ENCODE measurements at places on chromosomes 13 and 19. TPM values are rescaled to one million over a fixed set of nuclear protein-coding genes. Genes with fewer than 3 reads are reported as not detected.

KASH5 gene
- total RNA-seq, result not detected

EBI3 gene
- total RNA-seq, result 3.7 TPM

ZNF582 gene
- 4.0 TPM for total RNA-seq

SPC24 gene
- total RNA-seq, result 1.1 TPM

PVR gene
- total RNA-seq, result 31.3 TPM

TMEM150B gene
- 2.9 TPM for total RNA-seq

MIDN gene
- 112 TPM for total RNA-seq

IRGC gene
- total RNA-seq, result not detected

SULT2B1 gene
- total RNA-seq, result not detected

ATP4A gene
- total RNA-seq, result not detected

PTPRS gene
- 220 TPM for total RNA-seq

PSG1 gene
- total RNA-seq, result not detected

TPTE2 gene
- total RNA-seq, result 0.32 TPM

MEDAG gene
- 188 TPM for total RNA-seq

KLK15 gene
- not detected for total RNA-seq

EXOSC5 gene
- 5.5 TPM for total RNA-seq

ZNF878 gene
- total RNA-seq, result 0.45 TPM

FLT1 gene
- total RNA-seq, result 32.8 TPM

SIGLEC14 gene
- 4.2 TPM for total RNA-seq

ZNF491 gene
- total RNA-seq, result 3.1 TPM

ZNF132 gene
- 5.4 TPM for total RNA-seq

LILRB4 gene
- total RNA-seq, result 15.1 TPM

SHANK1 gene
- total RNA-seq, result 0.45 TPM

MUC16 gene
- total RNA-seq, result 0.03 TPM

ZNF880 gene
- total RNA-seq, result 23.3 TPM

PNMA8C gene
- 4.3 TPM for total RNA-seq

CEACAM1 gene
- total RNA-seq, result 5.2 TPM

ZNF583 gene
- 6.2 TPM for total RNA-seq

ENOX1 gene
- total RNA-seq, result 2.2 TPM

ATXN8OS gene
- total RNA-seq, result not detected

KCNN4 gene
- 4.1 TPM for total RNA-seq

ZNF773 gene
- 6.3 TPM for total RNA-seq

ZNF442 gene
- 4.5 TPM for total RNA-seq

IFNL1 gene
- total RNA-seq, result not detected

EEF2 gene
- 1,616 TPM for total RNA-seq

LILRA1 gene
- 1.4 TPM for total RNA-seq

CAMSAP3 gene
- total RNA-seq, result not detected

PTPRH gene
- total RNA-seq, result 0.29 TPM

MRPS12 gene
- 14.3 TPM for total RNA-seq

PTH2 gene
- total RNA-seq, result not detected

All from aorta (tissue), 5 donors.